Fibroblast of pulmonary artery (primary cell): ENCODE measurements at places on chromosomes 3 and 15.

DNA sequence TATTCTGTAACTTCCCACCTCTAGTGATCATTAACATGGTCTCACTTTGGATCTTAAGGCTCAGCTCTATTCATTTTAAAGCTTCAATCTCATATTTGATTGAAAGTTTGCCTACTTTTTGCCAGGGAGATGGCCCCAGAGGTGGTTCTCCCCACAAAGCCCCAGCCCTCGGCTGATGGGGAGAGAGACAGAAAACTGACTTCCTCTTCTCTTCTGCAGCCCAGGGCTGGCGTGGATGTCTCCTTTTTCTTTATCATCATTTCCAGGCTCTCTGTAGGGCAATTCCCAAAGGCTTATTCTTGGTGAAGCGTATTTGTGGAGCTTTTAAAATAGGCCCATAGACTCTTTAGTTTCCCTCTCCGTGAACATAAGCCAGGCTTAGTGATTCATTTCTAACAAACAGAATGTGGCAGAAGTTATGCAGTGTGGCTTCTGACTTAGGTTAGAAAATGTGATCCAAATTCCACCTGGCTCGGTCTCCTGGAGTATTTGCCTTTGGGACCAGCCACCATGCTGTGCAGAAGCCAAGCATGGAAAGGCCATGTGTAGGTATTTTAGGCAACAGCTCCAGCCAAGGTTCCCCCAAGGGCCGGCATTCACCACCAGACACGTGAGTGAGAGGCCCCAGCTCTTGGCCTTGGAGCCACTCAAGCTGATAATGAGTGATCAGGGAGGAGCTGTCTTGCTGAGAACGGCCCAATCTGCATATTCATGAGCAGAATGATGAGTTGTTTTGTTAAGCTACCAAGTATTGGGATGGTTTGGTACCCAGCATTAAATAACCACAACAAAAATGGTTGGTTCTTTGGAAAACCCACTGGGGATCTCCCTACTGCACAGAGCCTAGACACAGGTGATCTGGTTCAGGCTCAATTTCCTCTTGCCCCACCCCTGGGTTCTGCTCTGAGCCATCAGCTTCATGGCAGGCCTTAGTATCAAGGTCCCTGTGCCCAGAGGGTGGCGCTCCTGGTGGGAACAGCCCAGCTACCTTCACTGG lies 353.2 kb upstream of the PROK2 start:
- no peak for DNase-seq

GRCh38 chr15:71802770-71803169 lies 7.6 kb upstream of the NR2E3 start:
- DNase-seq = no peak

GRCh38 chr3:31892916-31893573 lies 88.0 kb downstream of the OSBPL10 start:
- DNase-seq = no peak

DNA sequence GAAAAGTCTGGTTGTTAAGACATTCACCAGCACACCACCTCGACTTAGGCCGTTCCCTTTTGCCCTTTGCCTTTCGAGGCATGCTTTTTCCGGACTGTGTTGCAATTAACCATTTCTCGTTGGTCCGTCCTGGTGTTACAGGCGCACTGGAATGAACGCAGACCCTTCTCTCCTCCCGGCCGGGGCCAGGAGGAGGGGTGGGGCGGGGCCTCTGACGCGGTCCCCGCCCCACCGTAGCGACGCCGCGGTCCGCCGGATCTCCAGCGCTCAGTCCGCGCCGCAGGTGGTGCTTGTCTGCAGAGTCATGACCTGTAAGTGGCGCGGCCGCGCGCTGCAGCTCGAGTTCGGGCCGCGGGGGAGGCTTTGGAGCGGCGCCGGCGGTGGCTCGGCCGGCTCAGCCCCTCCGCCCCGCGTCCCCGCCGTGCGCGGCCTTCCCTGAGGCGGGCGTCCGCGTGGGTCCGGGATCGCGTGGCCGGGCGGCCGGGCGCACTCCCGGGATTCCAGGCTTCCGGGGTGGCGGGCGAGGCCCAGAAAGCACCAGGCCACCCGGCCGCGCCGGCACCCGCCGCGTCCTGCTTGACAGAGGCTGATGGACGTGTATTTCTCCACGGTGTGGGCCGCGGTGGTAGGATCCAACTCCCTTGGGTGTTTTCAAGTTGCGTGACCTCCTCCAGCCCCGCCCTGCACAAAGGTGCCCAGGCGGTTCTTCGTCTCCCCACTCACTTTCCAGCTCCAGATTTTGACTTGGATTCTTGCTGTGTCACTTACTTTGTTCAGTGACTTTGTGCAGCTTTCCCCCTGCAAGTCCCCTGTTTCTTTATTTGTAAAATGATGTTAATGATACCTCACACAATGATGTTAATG lies at the start of gene NIT2:
Gene NIT2, plus strand, starts transcription at position 270 of the 864 bp plus-strand sequence. Its CDS starts 35 bp downstream, at position 305.
- DNase-seq = peak; percentile 79

GRCh38 chr15:61764141-61764540 lies 296.1 kb downstream of the VPS13C start:
- no peak for DNase-seq
